ENCODE measurements at places on chromosomes 16 and 17.
A peak's percentile ranks its signal among the peaks of the same experiment; 100 is the strongest.

GRCh38 chr17:27462714-27463113 lies 6.5 kb downstream of the KSR1 start:
- no peak for DNase-seq

DNA sequence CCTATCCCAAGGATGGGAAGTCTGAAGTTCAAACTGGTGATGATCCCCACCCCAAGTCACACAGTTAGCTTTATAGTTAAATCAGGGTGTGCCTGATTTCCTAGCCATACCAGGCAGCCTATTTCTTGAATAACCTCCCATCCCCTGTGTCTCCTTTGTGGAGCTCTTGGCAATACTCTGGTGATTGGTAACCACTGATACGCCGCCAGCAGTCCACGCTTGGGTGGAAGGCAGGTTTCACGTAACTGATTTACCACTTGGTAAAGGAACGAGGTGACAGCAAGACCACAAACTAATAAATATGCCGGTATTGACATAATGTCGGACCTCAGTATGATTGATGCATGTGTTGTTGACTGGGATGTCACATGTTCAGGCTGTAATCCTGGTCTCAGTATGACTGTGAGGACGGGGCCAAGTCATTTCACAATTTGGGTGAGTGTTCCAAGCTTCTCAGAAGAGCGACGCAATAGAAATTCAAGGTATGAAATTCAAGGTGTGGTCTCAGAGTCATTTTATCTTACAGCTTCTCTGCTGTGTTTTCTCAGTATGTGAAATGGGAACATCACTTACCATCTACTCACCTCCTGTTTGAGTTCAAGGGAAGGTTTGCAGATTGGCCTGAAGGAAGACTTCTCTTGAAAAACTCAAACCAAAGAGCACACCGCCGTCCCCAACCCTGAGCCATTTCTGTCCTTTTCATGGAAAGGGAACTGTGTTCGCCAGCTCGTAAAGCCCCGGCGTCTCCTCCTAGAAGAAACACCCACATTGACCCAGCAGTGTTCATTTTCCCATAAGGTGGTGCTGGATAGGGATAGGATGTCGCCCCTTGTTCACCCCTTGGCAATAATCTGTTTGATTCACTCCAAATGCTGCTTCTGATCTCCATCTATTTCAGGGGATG lies 678.9 kb downstream of the WWOX start:
- DNase-seq, result no peak

DNA sequence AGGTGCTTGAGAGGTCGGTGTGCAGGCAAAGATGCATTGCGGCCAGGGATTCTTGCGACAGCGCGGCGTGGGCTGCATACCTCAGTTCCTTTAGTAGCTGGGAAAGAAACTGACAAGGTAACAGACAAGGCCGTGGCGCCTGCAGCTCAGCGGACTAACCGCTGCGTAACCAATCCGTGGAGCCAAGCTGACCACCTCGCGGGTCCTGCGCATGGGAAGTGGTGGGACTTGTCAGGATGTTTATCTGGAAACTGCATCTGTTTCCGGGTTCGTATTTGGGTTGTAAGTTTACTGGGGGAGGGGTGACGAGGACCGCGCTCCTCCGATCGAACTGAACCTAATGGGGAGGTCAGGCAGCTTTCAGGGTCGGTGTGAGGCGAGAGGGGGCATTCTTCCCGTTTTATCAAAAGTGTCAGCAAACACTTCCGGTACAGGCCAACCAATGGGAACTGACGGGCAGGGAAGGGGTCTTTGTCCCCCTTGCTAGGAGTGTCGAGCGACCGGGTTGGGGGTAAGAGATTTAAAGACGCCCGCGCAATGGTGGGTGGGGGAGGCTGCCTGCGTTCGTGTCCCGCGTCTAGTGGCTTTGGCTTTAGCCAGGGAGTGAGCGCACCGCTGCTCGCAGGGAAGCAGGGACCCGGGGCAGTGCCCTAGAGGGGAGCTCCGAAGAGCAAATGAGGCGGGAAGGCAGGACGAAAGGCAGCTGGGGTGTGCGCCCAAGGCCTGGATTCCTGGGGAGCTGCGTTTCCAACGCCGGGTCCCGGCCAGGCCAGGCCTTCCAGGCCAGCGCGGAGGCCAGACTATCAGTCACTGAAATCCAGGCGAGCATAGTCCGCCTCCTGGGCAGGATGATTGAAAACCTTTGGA lies 7.0 kb downstream of the IRX6 start:
- peak; percentile 13 for DNase-seq

GRCh38 chr16:50462793-50463507 lies 85.2 kb upstream of the NKD1 start:
- no peak for DNase-seq

DNA sequence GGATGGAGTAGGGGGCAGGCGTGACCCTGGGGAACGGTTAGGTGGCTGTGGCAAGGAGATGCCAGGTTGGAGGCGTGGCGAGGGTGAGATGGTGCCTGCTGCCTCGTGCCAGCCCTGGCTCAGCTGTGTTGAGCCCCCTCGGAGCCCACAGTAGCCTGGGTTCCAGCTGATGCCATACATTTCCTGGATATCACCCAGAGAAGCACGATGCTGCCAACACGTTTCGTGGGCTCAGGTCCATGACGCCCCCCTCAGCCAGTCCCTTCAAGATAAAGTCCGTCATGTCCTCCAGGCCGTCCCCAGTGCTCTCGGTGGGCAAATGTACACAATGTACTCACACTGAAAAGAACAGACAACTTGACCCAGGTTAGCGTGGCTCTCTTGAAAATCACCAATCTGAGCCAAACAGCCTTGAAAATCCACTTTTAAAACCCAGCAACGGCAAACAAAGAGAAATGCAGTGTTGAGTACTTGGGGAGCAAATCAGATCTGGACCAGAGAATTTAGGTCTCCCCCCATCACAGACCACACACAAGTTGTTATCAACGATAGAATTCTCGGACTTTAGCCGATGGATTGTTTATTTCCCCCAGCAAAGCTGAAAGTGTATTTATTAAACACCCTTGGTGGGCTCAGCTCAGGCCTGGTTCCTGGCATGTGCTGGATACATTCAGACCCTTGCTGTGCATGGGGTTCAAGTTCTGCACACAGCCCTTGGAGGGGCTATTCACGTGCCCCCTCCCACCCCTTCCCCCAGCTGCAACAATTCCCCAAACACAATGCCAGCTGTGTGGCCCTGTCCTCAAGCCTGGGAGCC lies 102.8 kb upstream of the PLCG2 start:
- no peak for DNase-seq

DNA sequence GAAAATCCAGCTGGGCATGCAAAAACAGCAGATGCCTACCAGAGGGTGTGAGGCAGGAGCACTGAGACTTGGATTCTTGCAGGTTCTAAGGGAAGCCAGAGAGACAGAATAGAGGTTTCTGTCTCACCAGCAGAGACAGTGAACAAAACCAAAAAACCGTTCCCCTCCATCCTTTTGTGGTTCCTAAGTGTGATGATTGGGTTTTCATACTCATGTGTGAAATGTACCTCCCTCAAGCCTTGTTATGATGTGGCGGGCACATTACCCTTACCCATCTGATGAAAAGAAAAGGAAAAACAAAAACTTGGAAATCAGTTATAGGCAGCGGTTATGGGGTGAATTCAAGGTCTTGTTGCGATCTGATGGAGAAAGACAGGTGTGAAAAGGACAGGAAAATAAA lies 172.6 kb upstream of the CDH13 start:
- no peak for DNase-seq

- DNase-seq, result no peak
Observed at GRCh38 chr17:81002409-81003361, 11.0 kb downstream of the CHMP6 start.

- DNase-seq, result peak; percentile 65
Observed at GRCh38 chr17:14813649-14814370, 451.3 kb downstream of the PMP22 start.

DNA sequence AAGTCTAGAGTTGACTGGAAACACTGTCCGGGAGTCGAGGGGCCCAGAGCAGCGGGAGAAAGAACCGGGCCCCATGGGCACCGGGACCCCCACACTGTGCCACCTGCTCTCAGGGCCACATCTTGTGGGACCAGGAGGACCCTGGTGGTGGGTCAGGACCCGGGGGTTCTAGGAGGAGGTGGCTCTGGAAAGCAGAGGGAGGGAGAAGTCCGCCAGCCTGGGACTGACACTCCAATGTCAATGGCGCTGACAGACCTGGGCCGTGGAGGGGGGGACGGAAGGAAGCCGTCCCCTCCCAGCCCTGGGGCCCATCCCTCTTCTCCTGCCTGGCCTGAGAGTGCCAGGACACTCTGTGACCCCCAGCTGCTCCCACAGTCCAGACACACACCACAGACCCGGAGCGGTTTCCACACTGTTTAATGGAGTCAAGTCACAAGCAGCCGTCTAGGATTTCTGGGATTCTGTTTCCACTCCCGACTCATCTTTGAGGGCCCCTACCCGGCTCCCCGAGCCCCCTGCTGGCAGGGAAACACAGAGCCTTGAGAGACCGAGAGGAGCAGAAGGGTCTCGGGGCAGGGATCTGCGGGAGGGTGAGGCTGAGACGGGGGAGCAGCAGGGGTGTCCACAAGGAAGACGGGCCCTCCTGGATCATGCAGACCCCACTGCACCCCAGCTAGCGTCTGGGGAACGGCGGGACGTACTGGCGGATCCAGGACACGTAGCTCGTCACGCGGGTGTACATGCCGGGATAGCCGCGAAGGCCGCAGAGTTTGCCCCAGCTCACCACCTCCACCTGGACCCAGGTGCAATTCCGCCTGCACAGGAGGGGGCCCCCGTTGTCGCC lies 23.5 kb upstream of the UBE2I start:
- no peak for DNase-seq

- no peak for DNase-seq
Observed at GRCh38 chr17:48504953-48505352, 25.9 kb downstream of the HOXB1 start.

- no peak for DNase-seq
Observed at GRCh38 chr17:74767111-74767516, 9.0 kb downstream of the NAT9 start.

DNA sequence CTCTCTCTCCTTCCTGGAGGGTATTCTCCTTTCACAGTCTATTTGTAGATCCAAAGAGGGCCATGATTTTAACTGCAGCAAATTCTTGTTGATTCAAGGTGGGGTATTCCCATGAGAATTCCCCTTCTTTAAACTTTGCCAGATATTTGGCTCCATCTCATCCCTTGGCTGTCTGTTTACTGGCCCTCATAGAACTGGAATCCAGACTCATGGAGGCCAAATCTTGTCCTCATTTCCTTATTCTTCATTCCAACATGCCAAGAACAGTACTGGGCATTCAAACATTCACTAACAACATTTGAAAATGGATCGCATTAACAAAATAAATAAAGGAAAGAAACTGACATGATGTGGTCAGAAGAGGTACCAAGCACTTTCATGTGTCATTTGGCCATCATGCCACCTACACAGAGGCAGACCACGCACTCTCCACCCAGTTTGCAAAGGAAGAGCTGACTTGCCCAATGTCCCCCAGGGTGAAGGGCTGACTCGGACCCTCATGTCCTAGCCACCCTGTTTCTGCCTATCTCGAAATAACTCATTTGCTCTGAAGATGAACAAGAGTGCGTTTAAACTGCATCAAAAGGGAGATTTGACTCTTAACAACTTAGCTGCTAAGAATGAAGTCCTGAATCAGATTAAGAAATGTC lies 23.1 kb upstream of the SLC35B1 start:
- DNase-seq, result no peak

DNA sequence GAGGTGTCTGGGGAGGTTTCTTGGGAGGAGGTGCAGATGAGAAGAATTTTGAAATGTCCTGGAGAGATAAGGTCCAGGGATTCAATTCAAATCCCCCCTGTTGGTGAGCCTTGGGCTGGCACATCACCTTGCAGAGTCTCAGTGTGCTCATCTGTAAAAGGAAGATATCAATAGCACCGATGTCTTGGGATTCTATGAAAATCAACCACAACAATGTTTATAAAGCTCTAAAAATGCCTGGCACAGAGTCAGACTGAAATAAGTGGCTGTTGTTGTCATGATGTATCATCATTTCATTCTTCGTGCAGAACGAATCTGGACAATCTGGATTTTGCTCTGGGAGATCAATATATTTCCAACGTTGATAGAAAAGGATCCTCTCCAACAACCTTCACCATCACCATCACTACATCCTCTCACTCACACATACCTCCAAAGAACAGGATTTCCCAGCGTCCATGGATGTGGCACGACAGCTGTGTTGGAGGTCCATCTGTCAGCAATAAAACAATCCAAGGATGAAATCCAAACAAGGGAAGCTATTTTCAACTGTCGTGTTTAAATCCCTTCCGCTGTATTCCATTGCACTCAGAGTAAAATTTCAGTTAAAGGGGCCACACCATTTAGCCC lies 393.7 kb upstream of the DYNLRB2 start:
- no peak for DNase-seq

DNA sequence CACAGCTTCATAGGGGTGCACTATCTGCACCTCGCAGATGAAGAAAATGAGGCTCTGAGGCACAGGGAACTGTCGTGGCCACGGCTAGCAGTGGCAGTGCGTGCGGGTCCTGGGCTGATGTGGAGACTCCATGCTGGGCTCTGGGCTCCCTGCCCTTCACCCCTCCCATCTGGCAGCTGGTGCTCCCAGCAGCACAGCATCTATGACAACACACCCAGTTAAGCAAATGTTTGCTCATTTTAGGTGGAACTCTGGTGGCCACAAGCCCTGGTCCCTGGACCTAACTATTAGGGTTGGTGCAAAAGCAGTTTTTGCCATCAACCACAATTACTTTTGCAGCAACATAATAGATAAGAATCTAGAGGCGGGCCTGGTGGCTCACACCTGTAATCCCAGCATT lies 30.9 kb downstream of the IFT140 start:
- no peak for DNase-seq

GRCh38 chr17:69250641-69251040 lies 22.0 kb upstream of the ABCA10 start:
- DNase-seq, result no peak

DNA sequence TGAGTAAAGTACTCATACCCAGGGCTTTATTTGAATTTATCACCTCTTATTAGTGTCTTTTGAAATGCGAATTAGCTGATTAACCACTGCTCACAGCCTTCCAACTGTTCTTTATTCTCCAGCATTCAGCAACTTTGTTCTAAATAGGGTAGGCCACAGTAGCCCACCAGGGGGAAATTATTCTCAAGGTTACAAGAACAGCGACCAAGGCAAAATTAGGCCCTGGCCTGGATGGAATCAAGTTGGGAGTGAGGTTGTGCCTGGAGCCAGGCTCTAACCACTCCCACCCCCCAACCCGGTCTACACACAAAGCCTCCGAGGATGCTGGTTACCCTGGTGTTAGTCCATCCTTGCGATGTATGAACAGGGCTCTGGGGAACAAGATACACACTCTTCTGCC lies 245.5 kb downstream of the STX8 start:
- DNase-seq, result no peak

GRCh38 chr16:11461595-11461990 lies 116.3 kb downstream of the RMI2 start:
- DNase-seq, result no peak

- DNase-seq, result no peak
Observed at GRCh38 chr17:44113868-44114840, 9.3 kb downstream of the HDAC5 start.

GRCh38 chr17:57455063-57455914 lies 199.0 kb downstream of the MSI2 start:
- DNase-seq, result no peak
